ENCODE measurements at places on chromosomes 2 and 18. TPM values are rescaled to one million over a fixed set of nuclear protein-coding genes. Genes with fewer than 3 reads are reported as not detected.

RIT2 gene
- polyA plus RNA-seq, result not detected

PTH2R gene
- polyA plus RNA-seq, result not detected

DNA sequence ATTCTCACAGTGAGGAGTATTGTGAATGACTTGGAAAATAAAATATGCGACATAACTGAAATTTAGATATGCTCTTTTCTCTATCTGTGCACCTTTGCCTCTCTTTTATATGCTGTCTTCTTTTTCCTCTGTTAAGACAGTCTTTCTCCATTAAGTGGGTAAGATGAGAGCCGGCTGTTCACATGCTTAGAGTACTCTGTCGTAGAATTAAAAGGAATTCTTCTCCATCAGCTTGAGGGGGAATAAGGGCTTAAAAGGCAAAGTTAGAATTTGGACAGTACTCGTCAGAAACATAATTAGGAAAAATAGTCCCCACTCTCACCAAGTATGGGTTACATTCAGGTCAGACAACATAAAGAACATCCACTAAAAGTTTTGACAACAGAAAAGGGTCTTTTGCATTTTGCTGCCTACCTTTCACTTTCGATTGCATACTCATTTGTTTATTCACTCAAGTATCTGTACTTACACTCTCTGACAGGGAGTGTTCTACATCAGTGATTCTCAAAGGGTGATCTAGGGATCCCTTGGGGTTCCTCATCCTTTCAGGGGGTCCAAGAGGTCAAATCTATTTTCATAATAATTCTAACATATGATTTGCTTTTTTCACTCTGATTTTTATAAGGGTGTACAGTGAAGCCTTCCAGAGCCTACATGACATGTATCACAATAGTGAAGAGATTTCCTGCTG is 48.0 kb downstream of the ARHGAP15 start:
- DNase-seq, result peak; percentile 39

FBXO48 gene
- 0.65 TPM for polyA plus RNA-seq

GRCh38 chr2:101613056-101613704 is 84.3 kb upstream of the MAP4K4 start:
- peak; percentile 9 for DNase-seq

DNA sequence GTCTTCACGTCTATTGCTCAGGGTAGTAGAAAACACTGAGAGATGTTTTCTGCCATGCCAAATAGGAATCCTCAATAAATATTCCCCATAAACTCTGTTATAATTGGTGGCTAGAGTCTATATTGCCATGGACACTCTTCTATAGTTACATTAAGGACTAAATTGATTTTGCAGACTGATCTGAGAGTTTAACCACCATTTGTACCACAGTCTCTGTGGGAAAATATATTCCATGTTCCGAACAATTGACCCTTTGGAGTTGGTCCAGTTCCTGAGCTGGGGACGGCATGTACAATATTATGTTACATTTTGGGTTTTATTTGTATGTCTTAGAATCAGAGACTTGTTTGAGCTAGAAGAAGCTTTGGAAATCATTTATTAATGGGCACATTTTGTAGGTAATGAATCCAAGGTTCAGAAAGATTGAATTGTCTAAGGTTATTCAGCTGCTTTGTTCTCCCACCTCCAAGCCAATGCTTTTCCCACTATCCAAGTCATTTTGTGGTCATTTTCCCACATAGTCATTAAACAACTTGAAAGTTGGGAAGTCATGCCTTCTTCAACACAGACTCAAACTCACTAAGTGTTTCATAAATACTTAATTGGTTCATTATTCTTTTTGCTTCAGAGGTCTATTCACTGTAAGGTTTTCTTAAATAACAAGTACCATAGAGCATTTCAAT is 5.1 kb upstream of the PPP1CB start:
- DNase-seq, result no peak

DNA sequence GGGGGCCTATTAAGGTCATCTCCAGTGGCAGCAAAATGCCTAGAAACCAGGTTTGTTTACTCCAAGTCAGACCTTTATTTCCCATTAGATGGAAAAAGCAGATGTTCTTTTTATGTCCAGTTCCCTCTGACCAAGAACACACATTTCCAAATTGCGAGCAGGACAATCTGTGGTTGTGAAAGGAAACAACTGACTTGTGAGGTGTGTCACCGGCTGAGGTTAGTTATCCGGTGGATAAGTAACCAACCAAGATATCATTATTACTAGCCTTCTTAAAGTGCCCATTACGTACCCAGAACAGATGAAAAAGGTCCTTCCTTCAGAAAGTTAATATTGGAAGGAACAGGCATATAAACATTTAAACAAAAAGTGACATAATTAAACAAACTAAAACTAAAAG is 112.9 kb downstream of the THADA start:
- peak; percentile 72 for DNase-seq

DNA sequence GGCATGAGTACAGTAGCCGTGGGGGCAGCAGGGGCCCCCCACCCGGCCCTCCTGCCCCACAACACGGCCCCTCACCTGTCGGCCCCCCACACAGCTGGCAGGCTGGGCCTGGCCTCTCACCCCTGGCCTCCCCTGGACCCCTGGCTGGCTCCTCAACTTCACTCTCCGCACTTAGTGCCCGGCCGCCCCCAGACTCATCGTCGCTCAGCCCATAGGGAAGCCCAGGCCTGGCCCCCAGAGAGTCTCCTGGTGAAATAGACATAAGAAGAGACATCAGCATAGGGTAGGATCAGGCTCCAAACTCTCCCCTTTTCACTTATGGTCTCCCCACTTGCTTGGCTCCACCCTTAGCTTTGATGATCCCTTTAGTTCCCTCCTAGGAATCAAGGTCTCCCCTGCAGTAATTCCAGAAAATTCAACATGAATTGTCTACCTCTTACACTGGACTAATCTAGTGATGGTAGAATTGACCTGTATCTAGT is 1.7 kb downstream of the ZNF513 start:
- no peak for DNase-seq

- no peak for DNase-seq
Measured at GRCh38 chr2:176832086-176832485, 380.5 kb upstream of the HNRNPA3 start.

- DNase-seq, result no peak
Measured at GRCh38 chr2:20579866-20580265, 71.0 kb downstream of the HS1BP3 start.

- DNase-seq, result peak; percentile 88
Measured at GRCh38 chr2:64831134-64831976, 157.8 kb upstream of the SLC1A4 start.

GRCh38 chr18:75581336-75582131 is 154.0 kb upstream of the SMIM21 start:
- DNase-seq, result peak; percentile 49

HOXD9 gene
- not detected for polyA plus RNA-seq

DNA sequence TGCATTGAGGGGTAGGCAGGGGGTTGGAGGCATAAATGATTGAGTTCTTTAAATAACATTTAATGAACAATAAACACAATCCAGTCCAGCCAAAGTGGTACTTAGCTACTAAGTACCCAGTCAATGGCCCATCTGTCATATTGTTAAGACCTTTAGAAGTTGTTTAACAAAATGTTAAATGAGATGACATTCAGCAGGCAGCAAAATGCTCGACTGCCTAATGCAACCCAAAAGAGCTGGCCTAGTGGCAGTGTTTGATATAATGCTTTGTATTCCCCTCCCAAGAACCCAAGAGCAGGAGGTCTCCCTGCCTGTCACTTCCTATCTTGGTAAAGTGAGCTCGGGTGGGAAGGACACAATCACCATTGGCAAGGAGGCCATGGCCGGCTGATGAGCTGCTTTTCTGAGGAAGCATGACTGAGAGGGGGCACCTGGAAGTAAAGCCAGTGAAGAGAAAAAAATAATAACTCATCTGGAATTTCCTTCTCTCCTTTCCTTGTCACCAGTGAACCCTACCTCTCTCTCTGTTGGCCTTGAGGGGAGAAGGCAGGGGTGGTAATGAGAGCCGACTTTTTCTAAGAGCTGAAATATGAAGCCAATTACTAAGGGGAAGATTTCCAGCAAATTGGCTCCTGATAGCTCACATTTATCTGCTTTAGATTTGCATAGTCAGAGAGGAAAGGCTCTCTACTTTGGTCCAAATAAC is 140.6 kb downstream of the C1D start:
- DNase-seq, result no peak

- no peak for DNase-seq
Measured at GRCh38 chr2:71613403-71613952, 160.1 kb downstream of the DYSF start.

DNA sequence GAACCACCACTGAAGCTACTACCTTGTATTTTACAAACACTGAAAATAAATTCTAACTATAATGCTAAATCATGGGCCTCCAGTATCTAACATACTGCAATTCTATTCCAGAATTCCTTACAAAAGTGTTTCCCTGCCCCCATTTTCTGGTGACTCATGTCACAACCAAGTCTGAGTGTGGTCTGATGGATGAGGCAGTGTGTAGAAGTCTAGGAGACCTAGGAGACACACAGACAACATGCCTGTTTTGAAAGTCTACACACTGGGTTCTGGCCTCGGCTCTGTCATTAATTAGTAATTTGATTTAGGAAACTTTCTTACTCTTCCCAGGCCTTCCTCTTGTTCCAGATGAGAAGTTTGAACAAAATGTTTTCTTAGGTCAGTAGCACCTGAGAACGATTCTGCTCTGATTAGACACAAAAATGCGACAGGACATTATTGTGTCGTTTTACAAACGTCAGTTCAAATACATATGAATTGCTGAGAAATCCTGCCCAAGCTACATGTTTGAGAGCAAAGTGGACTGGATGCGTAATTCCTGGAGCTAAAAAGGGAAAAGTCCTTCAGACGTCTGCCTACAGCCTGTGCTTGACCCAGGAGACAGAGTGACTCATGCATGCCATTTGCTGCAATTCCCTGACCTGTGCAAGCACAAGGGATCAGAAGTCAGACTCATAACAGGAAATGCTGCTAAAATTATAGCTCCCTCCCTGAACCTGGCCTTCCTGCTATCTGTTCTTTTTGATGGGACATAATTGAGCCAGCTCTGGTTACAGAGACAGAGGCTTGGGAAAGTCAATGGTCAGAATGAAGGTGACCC is 494.4 kb downstream of the SOX11 start:
- peak; percentile 92 for DNase-seq

GRCh38 chr2:26583381-26583911 is 57.7 kb downstream of the CIB4 start:
- DNase-seq, result no peak

GRCh38 chr18:46622451-46622850 is 34.6 kb downstream of the LOXHD1 start:
- DNase-seq, result no peak

GRCh38 chr2:37647971-37648330 is 23.5 kb downstream of the CDC42EP3 start:
- DNase-seq, result no peak

GRCh38 chr2:36710858-36711515 is 14.5 kb downstream of the VIT start:
- no peak for DNase-seq

POLE4 gene
- polyA plus RNA-seq, result 35.5 TPM

DNA sequence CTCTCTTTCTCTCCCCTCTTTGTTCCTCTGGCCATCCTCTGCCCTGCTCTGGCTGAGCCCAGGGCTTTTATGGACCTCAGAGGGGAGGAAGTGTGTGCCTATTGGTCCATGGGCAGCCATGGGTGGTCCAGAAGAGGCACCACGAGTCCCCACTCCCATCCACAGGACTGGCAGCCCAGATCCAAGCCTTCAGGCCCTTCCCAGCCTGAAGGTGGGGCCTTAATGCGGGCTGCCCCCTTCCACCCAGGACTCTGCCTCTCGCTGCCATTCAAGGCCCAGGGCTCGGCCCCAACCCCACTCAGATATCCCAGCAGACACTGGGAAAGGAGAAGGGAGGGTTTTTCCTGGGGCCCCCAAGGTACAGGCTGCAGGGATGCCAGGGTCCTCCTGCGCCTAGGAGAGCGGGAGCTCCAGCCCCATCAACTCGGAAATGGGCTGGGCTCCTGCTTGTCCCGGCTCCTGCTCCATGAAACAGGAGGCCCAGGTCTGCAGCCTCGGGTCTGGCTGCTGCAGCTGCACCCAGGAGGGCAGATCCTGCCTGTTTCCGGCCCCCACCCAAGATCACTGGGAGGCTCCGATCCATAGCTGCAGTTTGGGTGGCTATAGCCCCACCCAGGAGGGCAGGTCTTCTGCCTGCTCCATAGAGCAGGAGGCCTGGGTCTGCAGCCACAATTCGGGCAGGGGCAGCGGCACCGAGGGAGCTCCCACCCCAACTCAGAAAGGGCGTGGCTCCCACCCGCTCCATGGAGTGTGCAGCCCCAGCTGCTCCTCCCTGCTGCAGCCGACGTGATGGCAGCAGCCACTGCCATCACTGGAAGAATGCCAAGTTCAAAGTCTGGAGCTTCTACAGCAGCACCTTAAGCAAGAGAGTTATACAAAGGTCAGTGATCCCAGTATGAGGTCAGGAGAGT is 116.6 kb upstream of the RBBP8 start:
- DNase-seq, result no peak

GRCh38 chr2:42804338-42804737 is 12.0 kb upstream of the HAAO start:
- peak; percentile 80 for DNase-seq

DNA sequence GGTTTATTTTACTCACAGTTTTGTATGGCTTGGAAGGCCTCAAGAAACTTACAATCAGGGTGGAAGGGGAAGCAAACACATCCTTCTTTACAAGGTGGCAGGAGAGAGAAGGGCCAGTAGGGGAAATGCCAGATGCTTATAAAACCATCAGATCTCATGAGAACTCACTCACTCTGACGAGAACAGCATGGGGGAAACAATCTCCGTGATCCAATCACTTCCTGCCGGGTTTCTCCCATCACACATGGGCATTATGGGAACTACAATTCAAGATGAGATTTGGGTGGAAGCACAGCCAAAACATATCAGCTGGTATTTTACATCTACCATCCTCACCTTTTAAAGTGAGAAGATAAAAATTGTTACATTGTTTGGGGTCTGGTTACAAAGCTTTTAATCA is 427.9 kb upstream of the CDH7 start:
- DNase-seq, result no peak

GRCh38 chr18:48938827-48939204 is 11.9 kb downstream of the SMAD7 start:
- DNase-seq, result no peak

- DNase-seq, result peak; percentile 28
Measured at GRCh38 chr2:151027151-151027550, 234.5 kb downstream of the RBM43 start.

GRCh38 chr2:114185501-114185900 is 256.9 kb upstream of the DPP10 start:
- no peak for DNase-seq

GRCh38 chr2:237723602-237724001 is 75.0 kb upstream of the RBM44 start:
- peak; percentile 51 for DNase-seq

RESP18 gene
- polyA plus RNA-seq, result not detected

DNAJC5G gene
- polyA plus RNA-seq, result not detected

GRCh38 chr2:127231130-127231865 is 11.2 kb upstream of the CYP27C1 start:
- DNase-seq, result peak; percentile 81

All from fibroblast of lung (primary cell).